Amygdala (tissue), 56 donors: ENCODE measurements at places on chromosomes 2 and 18.

GRCh38 chr2:179233626-179234430, 30.8 kb downstream of the SESTD1 start:
- DNase-seq: no peak

DNA sequence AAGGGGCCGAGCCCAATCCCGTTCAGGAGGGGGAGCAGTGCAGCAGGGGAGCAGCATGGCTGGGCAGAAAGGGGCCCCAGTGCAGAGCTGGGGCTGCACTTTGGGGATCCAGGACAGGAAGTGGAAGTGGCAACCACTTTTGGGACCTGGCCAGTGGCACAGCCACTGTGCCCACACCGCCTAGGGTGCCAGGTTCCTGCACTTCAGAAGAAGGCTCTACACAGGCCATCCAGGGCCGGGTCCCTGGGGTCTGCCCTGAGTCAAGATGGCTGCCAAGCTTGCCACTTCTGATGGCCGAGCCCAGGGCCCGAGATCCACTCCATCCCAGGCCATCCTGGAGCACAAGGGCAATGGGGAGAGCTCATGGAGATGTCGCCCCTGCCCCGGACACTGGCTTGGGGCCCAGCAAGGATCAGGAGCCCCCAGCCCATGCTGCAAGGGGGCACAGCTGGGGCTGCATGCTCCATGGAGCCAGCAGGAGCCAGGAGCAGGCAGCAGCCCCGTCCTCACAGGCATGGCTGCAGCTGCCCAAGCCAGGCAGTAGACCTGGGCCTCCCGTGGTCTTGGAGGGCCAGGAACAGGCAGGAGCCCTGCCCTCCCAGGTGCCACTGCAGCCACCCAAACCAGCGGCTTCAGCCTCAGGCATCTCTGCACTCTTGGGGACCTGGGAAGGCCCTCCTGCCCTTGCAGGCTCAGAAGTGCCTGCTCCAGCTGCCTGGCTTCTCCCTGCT, 35.0 kb upstream of the ID2 start:
- DNase-seq: no peak

- DNase-seq: no peak
Observed at GRCh38 chr2:2182551-2183071, 148.5 kb downstream of the MYT1L start.

- no peak for DNase-seq
Observed at GRCh38 chr2:217709478-217710210, 293.2 kb downstream of the TNS1 start.

GRCh38 chr18:35624146-35624545, 42.6 kb downstream of the GALNT1 start:
- DNase-seq: no peak

DNA sequence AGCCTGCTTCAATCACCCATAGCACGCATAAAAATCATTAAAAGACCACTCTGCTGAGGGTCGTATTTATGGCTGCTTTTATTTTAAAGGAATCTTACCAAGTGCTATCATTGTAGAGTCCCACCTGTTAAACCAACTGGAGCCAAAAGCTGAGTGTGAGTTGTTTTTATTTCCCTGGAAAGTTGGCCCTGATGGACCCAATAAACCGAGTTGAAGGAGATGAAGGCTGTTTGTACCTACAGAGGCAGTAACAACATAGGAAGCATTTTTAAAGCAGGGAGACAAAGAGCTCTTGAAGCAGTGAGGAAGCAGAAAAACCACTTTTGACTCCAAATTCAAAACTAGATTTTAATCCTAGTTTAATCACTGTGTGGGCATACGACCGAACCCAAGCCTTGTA, 6.4 kb downstream of the MBOAT2 start:
- DNase-seq: no peak

DNA sequence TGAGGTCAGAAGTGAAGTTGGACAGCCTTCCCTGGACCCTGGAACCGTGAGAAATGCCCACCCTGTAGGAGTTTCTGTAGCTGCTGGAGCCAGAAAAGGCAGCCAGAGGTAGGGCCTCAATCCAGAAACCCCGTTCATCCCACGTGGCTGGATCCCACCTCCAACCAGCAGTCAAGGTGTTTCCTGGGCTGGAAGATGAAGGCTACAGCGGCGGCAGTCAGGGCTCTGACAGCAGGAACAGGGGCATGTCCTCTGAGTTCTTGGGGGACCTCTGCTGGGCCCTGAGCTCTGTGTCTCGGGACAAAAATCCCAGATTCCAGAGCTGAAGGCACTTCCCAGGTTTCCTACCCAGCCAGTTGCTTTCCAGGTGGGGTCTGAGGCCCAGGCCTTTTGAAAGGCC, 218.2 kb downstream of the KLHL29 start:
- DNase-seq: no peak

DNA sequence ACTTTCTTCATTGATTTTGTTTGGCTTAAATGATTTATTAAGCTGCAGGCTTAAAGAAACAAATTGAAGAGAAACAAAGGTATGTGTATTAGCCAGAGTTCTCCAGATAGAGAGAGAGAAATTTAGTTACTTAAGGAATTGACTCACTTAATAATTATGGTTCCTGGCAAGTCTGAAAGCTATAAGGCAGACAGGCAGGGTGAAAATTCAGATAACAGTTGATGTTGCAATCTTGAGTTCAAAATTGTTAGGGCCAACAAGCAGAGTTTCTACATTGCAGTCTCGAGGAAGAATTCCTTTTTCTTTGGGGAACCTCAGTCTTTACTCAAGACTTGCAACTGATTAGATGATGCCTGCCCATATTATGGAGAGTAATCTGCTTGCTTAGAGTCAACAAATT, 593.5 kb downstream of the ADCYAP1 start:
- no peak for DNase-seq

DNA sequence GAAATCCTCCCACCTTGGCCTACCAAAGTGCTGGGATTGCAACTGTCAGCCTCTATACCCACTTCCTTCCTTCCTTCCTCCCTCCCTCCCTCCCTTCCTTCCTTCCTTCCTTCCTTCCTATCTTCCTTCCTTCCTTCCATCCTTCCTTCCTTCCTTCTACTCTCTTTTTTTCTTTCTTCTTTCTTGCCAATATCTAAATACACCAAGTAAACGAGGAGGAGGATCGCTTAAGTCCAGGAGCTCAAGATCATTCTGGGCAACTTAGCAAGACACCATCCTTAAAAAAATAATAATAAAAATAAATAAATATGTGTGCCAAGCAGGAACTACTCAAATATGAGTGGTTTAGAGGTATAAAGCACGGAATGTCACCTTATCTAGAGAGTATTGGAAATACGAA, 249.4 kb upstream of the TRIB2 start:
- DNase-seq: no peak

DNA sequence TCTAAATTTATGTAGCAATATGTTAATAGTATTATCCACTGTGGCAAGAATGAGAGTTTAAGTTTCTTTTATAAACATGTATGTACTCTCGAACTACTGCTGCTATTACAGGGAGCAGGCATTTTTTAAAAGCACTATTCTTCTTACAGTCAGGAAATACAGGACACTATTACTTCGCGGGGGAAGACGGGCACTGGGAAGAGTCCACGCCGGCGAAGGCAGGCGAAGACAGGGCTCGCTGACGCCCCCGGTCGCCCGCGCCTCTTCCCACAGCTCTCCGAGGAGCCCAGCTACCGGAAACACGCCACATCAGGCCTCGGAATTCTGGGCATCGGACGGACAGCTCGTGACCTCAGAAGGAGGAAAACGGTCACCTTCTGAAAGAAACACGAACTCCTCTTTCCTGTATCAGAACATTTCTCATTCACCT, 90.2 kb downstream of the FAM161A start:
- peak; percentile 87 for DNase-seq

DNA sequence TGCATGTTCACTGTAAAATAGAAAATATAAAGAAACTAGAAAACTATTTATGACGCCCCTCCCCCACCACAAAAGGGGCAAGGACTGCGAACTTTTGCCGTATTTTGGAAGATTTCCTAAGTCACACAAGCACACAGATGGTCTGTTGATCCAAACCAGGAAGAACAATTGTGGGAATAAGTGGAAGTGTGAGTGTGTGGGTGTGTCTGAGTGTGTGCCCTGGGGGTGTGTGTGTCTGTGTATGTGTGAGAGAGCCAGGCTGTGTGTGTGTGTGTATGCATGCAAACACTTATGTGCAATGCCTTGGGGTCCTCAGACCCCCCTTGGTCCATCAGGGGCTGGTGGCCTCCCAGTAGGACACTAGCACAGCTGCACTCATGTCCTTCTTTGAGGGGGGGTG, 43.1 kb downstream of the HPCAL1 start:
- no peak for DNase-seq

DNA sequence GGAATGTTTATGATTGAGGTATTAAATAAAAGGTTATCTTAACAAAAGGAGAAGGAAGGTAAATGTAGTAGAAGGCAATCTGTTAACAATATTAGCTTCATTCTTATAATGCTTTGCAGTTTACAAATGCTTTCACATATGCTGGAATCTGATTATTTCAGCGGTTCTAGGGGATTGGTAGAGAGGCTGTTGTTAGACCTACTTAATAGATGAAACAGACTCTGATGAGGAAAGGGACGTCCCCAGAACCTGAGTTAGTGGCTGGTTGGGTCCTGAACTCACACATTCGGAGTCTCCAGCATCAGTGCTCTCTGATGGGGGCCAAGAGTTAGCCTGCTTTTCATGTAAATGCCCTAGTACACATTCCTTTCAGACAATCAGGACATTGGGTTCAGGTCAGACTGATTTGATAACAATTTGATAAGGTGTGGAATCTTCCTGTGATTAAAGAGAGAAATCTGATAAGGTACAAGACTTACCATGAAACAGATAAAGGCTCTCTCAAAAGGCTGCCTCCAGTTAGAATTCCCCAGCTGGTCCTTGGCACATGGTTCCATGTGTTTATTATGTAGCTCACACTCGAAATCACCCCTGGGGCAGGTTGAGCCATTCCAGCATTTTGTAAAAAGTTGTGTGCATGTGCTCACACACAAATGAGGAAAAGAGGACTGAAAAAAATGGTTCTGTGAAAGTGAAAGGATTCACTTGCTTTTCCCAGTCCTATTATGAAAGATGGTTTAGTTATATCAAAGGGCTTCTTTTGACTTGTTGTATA, 103.1 kb downstream of the GPD2 start:
- no peak for DNase-seq

DNA sequence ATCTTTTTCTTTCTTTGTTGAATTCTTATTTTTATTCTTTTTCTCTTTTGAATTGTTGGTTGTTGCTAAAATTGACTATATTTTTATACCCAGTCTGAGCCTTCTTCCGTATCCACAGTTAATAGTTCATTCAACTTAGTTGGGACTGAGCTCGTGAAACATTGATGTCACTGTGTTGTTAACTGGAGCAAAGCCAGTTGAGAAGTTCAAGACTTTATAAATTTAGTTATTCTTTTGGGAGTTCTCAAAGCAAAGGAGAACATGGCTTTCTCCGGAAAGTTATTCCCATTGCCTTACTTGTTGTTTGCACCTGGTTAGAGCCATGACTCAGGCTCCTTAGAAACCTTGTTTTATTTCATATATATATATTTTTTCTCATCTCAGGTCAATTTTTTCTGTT, 8.8 kb downstream of the CTLA4 start:
- DNase-seq: no peak

GRCh38 chr2:44902217-44903137, 39.0 kb upstream of the SIX3 start:
- no peak for DNase-seq

DNA sequence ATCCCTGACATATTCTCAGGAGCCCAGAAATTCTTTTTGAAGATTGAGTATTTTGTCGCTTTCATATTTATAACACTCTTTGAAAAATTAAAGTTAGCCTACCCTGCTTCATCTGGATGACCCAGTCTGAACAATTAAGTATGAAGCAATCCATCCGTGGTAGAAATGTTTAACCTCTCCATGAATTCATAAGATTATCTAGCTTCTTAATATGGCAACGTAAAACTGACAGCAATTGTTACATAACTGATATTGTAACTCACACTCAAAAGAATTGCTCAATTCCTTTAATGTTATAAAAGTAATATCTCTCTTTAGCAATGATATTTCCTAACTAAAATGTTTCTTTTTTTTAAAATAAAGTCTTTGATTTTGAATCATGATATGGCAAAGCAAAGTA, 7.2 kb upstream of the ABCA12 start:
- DNase-seq: no peak

DNA sequence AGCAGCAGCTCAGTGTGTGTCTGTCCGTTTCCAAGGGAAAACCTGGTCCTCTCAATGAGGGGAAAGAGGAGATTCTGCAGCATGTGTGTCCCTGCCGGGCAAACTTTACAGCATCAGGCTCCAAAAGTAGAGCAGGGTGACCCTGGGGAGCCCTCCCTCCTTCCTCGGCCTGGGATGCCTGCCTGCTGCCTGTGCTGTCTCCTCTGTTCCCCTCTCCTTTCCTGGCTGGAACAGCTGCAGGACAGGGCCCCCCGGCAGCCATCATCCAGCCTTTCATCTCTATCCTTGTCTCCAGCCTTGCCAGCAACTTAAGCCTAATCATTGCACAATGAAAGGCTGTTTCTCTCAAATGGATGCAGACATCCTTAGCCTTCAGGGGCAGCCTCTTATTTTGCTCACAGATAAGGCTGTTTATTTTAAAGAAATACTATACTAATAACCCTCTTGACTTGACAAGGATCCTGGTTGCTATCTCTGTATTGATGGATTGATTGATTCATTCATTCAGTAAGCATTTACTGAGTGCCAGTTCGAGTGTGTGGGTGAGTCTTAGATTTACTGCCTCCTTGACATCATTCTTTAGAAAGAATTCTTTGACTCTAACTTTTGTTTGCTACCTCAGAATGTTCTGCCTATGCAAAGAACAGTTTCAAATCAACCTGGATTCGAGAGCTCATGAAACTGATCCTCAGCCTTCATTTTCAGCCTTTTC, 40.6 kb upstream of the EDAR start:
- no peak for DNase-seq

GRCh38 chr2:205730701-205731582, 48.6 kb downstream of the NRP2 start:
- no peak for DNase-seq

- peak; percentile 52 for DNase-seq
Observed at GRCh38 chr2:232325324-232326273, 53.0 kb upstream of the ALPP start.

GRCh38 chr2:53234548-53234903, 533.1 kb upstream of the CHAC2 start:
- no peak for DNase-seq

DNA sequence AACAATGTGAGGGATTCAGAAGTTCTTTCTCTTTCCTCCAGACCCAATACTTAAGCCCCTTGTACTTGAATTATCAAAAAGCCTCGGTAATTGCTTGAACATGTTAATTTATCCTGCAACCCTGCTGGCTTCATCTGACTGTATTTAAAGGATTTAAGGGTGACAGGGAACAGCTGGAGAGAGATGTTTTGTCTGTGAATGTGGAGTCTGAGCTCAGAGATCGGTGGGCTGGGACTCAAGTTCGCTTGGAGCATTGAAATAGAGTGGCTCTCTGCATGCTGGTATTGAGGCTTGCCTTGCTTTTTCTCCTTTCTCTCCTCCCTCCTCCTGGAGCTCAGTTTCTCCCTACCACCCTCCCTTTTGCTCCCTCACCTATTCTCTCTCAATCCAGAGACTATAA, 73.6 kb downstream of the BOD1L2 start:
- no peak for DNase-seq

DNA sequence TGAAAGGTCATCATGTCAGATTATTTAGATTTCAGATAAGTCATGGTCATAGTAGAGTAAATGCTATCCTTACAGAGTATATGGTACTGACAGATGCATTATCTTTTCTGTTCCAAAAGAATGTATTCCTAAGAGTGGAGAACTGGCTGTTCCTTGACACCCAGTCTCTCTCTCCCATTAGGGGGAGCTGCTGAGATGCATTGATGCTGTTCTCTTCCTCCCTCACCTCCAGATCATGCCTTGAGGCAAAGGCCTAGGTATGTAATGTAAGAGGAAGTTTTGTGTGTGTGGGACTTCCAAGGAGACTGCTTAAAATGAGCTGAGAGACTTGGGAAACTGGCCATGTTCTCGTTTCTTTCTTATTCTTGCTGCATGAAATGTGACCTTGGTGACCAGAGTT, 979.5 kb upstream of the CELF4 start:
- DNase-seq: no peak
